Islet precursor cell (in vitro differentiated cells): ENCODE measurements at places on chromosomes 13 and 19.

GRCh38 chr19:35436477-35437405 lies 11.3 kb upstream of the FFAR2 start:
- DNase-seq = no peak

DNA sequence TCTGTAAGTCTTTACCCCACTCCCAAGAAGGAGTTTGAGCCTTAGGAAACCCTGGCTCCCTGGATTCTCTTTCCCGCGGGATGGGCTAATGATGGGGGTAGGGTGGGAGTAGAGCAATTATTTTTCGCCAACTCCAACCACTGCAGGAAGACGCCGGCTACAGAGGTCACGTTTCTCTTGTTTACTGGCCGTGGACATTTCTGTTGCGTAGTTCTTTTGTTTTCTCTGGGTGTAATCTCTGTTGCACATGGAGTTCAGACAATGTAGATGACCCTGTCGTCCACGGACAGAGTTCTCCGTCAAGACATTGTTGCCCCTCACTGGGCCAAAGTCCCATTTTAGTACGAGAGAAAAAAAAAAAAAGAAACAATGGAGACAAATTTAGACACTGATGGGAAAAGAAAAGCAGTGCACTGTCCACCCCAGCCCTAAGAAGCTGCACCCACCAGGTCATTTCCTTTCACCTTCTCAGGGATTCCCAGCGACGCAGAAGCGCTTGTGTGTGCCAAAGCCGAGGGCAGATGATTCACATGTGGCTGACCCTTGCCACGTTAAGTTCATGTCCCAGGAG lies 133.9 kb upstream of the ARGLU1 start:
- DNase-seq = no peak

DNA sequence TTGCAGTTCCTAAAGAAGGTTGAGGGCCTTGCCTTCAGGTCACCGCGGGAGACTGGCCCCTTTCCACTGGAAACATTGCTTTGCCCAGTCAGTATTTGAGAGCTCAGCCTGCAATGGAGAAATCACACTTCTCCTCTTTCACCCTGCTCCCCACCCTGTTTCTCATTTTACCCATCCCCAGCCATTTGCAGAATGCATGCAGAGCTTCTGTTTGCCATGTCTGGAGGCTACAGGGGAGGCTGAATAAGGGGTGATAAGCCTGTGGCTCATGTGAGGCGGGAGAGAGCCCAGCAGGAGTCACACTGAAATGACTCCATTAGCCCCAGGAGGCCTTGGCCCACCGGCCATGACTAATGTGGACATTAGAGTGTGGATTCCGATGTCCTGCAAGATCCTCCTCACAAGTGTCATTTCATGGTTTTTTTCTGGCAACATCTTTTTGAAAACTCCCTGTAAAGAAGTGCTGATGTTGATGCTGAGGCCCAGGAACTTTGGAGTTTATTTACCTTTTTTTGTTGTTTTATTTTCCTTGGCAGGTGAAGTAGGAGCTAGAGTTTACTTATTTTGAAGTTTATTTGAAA lies 6.3 kb downstream of the SPINT2 start:
- DNase-seq = peak; percentile 83

DNA sequence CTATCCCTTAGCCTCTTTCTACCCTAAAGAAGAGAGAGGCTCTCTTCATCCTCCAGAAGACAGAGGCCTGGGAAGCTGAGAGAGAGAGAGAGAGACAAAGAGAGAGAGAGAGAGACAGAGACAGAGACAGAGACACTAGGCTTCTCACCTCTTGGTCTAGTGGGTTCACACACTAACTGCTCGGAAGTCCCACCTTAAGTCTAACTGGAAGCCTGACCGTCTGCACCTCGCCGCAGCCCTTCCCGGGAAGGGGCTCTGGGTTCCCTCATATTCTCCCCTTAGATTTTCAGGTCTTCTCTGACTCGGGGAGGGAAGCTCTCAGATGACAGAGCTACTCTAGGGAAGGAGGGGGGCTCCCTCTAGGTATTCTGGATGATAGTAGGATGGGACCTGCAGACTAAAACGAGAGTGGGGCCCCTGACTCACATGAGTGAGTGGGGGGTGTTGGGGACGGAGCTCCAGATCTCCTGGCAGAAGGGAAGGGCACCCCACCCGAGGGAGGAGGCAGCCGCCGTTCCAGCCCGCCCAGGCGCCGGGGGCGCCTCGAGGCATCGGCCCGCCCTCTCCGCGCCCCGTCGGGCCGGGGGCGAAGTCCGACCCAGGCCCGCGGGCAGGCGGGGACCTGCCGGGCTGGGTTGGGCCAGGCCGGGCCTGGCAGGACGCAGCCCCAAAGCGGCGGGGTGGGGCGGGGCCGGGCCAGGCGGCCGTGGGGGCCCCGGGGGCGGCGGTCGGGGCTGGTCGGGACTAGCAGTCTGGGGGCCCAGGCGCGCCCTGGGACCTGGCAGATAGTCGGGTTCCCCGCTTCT lies 2.0 kb upstream of the JUNB start:
- DNase-seq = peak; percentile 63

DNA sequence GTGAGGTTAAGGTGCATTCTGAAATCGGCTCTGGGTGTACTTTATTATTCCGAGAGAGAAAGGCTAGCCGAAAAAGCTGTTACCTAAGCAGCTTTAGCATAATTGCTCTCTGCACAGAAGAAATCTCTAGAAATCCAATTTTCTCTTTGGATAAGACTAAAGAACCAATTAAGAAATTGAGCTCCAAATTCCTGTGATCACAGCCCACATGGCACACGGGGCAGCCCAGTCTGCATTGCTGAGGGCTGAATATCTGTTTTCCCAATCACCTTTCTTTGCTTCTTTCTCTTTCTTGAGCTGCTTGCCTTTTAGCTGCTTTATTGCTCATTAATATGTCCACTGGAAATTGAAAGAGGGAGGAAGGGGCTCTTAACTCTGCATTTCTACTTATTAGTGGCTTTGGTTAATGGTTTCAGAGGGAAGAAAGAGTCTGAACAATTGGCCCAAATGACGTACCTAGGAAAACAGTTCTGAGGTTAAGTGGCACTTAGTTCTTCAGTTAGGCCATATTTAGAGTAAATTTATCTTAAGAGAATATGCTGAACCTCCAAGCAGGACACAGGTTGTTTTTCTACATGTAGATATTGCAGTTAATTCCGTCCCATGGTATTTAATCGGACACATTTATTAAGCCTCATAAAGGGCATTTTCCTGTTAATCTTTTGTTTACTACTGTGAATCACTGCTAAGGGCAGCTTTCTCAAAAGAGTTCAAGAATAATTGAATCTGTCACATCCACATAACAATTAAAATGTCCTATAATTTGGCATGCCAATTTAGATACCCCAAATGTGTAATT lies 265.7 kb downstream of the ABCC4 start:
- DNase-seq = no peak

DNA sequence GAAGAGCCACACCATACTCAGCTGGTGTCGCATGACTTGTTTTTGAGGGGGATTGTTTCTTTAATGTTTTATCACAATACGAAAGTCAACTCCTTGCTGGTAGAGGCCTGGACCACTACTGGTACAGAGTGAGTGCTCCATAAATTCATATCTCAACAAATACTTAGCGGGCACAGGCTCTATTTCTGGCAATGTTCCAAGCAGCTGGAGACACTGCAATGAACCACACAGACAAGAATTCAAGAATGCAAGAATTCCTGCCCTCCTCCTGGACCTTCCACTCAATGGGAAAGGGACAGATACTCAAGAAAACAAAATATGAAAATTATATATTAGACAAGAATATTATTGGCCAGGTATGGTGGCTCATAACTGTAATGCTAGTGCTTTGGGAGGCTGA lies 5.1 kb upstream of the FXYD5 start:
- DNase-seq = no peak

- DNase-seq = no peak
These were observed 289.8 kb downstream of the MTUS2 start for GRCh38 chr13:29109987-29110386.

GRCh38 chr13:93535251-93535650 lies 308.6 kb downstream of the GPC6 start:
- no peak for DNase-seq

- DNase-seq = no peak
These were observed 63.8 kb downstream of the SCEL start for GRCh38 chr13:77599351-77599750.

DNA sequence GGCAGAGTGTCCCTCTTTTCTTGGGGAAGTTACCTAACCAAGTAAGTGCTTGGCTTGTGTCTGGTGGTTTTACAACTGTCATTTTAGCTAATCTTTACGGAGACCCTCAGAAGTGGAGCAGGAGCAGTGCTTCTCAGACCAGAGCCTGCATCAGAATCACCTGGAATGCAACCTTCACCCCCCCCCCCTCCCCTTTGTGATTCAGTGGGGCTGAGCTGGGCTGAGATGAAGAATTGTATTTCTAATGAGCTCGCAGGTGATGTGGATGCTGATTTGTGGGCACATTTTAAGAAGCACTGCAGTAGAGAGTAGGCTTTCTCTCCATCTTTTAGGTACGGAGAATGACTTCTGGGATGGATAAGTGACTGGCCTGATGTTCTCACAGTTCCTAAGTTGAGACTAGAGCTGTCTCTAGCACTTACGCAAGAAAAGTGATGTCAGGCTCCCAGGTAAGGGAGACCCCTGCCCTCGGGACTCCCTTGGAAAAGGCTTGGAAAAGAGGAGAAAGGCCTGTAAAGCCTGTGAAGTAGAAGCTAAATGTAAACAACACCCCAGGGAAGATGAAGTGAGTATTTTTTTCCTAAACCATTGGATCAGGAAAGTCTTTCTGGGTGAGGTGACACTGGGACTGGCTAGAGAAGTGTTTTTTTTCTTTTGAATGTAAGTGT lies 23.3 kb upstream of the RNF113B start:
- peak; percentile 81 for DNase-seq

- DNase-seq = peak; percentile 71
These were observed 43.0 kb downstream of the CACNA1A start for GRCh38 chr19:13463296-13463695.

- no peak for DNase-seq
These were observed 4.2 kb upstream of the TNFSF11 start for GRCh38 chr13:42569576-42570344.
